ENCODE measurements at places on chromosomes 12 and 14. TPM values are rescaled to one million over a fixed set of nuclear protein-coding genes. Genes with fewer than 3 reads are reported as not detected.

DNA sequence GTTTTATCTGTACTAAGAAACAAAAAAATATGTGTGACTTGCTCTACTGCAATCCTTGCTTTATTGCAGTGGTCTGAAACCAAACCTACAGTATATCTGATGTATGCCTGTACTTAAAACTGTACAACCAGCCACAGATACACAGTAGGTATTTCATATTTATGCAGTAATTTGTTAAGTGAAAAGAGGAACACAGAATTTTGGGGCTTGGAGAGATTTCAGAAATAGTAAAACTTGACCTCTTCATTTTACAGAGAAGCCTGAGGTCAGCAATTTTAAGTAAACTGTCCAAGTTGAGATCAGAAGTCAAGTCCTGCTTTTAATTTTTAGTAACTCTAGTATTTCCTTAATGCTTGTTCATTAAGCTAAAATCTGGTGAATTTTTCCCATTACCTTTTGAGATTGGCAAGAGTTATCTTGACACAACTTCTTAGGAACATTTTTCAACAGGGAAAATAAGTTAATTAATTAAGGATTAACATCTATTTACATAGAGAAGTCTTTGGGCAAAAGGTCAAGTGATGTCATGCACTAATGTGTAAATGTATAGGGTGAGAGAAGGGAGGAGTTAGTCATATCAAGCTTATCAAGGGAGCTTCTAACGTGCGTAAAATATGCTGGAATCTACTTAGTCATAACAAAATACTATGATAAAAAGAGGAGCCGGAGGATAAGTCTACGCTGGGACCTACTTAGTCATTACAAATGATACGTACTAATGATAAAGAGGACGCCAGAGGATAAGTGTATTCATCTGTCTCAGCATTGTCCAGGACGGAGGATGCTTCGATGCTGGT lies 66.0 kb upstream of the GTF2A1 start:
- no peak for DNase-seq
- no peak overlapping the region for H3K4me3 ChIP-seq
- no peak overlapping the region for H3K27ac ChIP-seq
- no peaks in the 10 kb centered on the region for H3K27me3 ChIP-seq

DNA sequence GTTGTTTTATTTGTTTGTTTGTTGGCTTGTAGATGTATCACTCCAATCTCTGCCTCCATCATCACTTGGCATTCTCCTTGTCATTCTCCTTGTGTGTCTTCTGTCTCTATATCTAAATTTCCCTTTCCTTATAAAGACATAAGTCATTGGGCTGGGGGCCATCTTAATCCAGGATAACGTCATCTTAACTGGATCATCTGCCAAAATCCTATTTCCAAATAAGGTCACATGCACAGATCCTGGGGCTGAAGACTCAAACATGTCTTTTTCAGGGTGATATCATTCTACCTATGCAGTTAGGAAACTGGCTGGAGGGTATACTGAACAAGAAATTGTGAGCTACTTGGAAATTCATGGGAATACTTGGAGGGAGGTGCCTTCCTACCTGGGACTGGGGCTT lies 8.7 kb upstream of the CCDC60 start:
- H3K36me3 ChIP-seq: no peaks in the 10 kb centered on the region
- no peak for DNase-seq
- no peak overlapping the region for H3K27ac ChIP-seq
- H3K27me3 ChIP-seq: no peaks in the 10 kb centered on the region

PTCSC3 gene
- not detected for total RNA-seq

DNA sequence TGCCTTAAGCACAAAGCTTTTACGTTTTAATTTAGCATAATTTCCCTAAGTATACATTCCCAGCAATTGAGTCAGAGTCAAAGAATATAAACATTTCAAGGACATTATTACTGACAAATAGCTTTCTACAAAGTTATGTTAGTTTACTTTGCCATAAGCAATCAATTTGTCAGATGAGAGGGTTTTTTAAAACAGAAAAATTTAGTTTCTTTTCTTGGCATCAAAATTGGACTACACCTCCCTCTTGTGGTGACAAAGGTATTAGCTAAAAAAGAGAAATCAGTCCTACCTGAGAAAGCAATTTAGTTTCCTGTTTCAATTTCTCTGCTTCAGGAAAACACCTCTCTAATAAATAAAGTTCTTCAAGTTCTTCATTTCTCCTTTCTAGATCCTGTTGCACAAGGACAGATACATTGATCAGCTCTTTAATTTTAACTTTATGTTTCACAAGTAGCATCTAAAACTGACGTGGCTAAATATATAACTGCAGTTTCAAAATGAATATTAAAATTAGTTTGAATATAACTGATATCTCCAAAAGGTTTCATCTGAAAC lies 39.9 kb downstream of the DNAI7 start:
- H3K4me1 ChIP-seq: no peaks in the 10 kb centered on the region
- no peaks in the 10 kb centered on the region for H3K36me3 ChIP-seq
- no peaks in the 10 kb centered on the region for H3K27me3 ChIP-seq
- H3K4me3 ChIP-seq: no peak overlapping the region
- no peak for DNase-seq

GRCh38 chr12:28507033-28507432 lies 316.8 kb downstream of the CCDC91 start:
- no peak overlapping the region for H3K27ac ChIP-seq
- DNase-seq: no peak
- H3K36me3 ChIP-seq: no peaks in the 10 kb centered on the region
- H3K27me3 ChIP-seq: no peaks in the 10 kb centered on the region
- no peak overlapping the region for H3K4me3 ChIP-seq
- H3K4me1 ChIP-seq: no peaks in the 10 kb centered on the region

ERBB3 gene
- total RNA-seq: 1.0 TPM

All from gastrocnemius medialis (tissue), 4 donors.